CD8-positive, alpha-beta memory T cell (primary cell): ENCODE measurements at places on chromosomes 5 and 9.

DNA sequence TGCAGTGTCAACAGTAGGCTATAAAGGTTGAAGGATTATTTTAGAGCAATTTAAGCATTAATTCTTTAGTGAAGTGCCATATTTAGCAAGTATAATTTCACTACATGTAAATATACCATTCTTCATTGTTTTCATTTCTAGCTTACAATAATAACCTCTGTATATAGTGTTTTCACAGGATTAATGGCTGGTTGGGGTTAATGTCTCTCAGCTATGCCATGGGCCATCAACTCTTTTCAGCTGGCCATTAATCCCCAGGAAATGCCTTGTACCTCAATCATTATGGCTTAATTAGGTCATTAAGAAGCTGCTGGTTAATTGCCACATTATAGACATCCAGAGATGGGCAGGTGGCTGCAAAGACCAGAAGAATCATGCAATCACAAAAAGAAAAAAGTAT, 715.1 kb downstream of the MAT2B start:
- no peak overlapping the region for H3K27ac ChIP-seq
- no peaks in the 10 kb centered on the region for H3K27me3 ChIP-seq
- H3K4me1 ChIP-seq, result no peaks in the 10 kb centered on the region
- H3K4me3 ChIP-seq, result no peak overlapping the region
- DNase-seq, result no peak

DNA sequence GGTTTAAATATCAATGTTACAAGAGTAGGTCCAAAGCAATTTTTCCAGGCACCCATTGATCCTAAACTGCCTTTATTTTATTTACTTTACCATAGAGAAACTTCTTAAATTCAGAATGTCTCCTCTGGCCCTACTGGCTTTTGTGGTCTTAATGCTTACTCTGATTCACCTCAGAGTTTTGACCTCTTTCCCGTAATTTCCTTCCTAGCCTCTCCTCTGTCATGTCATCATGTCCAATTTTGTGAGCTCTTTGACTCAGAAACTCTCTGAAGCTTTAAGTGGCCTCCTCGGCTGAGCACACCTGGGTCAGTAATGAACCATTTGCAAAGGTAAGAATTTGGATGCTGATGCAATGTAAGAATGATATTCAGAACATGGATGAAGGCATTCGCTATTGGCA, 303.8 kb upstream of the CDH18 start:
- no peak overlapping the region for H3K4me3 ChIP-seq
- H3K36me3 ChIP-seq, result no peaks in the 10 kb centered on the region
- no peak for DNase-seq
- H3K27me3 ChIP-seq, result no peaks in the 10 kb centered on the region
- H3K4me1 ChIP-seq, result no peaks in the 10 kb centered on the region
- H3K27ac ChIP-seq, result no peak overlapping the region

DNA sequence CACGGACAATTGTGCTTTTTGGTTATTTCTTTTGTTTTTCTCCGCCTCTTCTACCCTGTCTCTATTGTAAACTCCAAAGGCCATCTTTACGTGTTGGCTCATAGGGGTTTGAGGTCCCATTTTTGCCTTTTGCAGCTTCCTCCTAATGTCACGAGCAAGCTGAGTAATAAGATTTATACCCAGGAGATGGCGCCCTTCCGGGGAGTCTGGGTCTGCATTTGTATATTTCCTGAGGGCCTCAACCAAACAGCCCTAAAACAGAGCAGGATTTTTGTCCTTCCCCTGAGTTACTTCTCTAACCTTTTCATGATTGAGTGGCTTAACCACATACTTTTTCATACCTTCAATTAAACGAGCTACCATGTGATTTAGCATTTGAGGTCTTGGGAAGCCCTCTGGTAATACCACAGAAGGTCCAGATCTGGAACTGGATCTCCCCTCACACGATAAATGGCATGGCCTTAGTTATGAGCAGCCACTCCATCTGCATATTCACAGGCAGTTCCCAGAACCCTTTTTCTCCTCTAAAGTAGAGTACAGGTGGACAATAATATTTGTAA, 11.2 kb upstream of the CFAP95 start:
- H3K4me1 ChIP-seq, result no peaks in the 10 kb centered on the region
- no peaks in the 10 kb centered on the region for H3K27me3 ChIP-seq

DNA sequence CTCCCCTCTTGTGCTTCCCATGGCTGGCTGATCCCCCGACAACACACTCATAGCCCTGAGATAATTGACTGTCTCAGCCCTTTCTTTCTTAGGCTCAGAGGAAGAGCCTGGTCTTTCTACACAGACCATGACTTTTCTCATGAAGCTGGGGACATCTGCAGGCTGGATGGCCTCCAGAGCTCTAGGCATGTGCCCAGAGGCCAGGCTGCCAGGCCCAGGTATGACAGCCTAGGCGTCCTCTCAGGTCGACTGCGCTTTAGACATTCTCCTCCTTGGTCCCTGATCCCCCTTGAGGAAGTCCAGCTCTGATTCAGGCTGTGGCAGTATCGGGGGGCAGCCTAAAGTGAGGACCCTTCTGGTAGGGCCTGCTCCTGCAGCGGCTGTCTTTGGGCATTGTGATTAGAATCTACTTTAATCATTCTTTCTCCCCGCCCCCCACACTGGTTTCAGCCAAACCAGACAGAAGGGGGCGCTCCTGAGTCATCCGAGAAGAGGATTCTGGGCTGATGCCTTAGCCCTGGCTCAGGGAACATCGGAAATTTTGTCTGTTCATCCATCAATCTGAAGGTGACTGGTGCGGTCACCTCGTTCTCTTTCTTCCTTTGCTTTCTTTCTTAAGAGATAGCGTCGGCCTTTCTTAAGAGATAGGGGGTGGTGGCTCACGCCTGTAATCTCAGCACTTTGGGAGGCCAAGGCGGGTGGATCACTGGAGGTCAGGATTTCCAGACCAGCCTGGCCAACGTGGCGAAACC, 66.5 kb upstream of the HSPA9 start:
- peak; percentile 72 for DNase-seq
- no peaks in the 10 kb centered on the region for H3K4me1 ChIP-seq
- H3K36me3 ChIP-seq, result no peaks in the 10 kb centered on the region
- peaks cover 64% of the 10 kb centered on the region for H3K27me3 ChIP-seq
- H3K27ac ChIP-seq, result no peak overlapping the region

- no peaks in the 10 kb centered on the region for H3K4me1 ChIP-seq
- no peaks in the 10 kb centered on the region for H3K27me3 ChIP-seq
- DNase-seq, result no peak
Observed at GRCh38 chr5:145811834-145812625, 23.1 kb downstream of the PRELID2 start.

DNA sequence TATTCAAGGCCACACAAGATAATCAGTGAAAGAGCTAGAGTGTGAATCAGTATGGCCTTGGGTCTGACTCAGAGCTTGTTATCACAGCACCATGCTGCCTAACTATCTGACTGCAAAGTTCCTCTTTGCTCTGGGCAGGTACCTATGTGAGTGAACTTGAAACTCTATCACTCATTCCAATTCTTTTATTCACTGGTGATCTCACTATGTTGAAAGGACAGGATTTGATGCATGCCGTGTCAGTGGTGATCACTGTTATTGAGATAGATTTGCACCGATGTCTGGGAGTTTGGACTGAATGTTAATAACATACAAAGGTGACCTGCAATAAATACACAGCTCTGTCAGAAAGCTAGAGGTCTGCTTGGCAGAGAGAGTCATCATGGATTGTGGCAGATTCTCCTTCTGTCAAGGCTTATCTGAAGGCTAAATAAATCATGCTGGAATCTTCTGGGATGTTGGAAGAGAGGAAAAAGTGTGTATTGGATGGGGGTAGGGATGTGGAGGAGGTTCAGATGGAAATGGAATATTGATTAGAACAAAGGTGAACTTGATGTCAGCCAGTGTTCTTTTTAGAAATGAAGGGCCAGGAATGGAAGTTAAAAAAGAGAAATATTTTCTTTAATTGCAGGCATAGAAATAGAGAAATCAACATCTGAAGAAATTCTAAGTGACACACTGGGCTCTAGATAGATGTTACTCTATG, 91.8 kb upstream of the TNC start:
- H3K27ac ChIP-seq, result no peak overlapping the region
- no peaks in the 10 kb centered on the region for H3K4me1 ChIP-seq
- no peak for DNase-seq
- no peak overlapping the region for H3K4me3 ChIP-seq
- no peaks in the 10 kb centered on the region for H3K36me3 ChIP-seq

DNA sequence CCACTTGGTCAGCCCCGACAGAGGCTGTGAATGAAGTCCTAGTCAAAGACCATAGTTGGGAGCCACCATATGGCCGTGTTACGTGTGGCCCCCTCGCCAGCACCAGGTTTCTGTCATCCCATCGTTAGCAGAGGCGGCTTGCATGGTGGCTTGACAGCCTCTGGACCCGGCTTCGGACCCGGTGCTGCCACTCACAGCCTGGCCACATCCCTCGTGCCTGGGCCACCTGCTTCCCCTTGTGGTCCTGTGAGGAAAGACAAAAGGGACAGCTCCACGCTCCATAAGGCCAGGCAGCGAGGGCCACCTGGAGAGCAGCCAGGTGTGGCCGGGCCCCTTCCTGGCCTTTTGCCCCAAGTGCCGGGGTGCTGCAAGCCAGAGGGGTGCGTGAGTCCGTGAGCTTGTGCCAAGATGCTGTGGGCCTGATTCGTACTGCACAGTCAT, 6.2 kb downstream of the NKD2 start:
- H3K36me3 ChIP-seq, result no peaks in the 10 kb centered on the region
- no peak for DNase-seq
- H3K27me3 ChIP-seq, result peaks cover 15% of the 10 kb centered on the region
- no peak overlapping the region for H3K4me3 ChIP-seq
- peaks cover 3% of the 10 kb centered on the region for H3K4me1 ChIP-seq
- no peak overlapping the region for H3K27ac ChIP-seq

- H3K4me1 ChIP-seq, result peaks cover 11% of the 10 kb centered on the region
- H3K27ac ChIP-seq, result peak overlapping the region; percentile 76
- H3K4me3 ChIP-seq, result peak overlapping the region; percentile 67
Observed at GRCh38 chr5:118988866-118989180, 476 bp upstream of the DTWD2 start.

DNA sequence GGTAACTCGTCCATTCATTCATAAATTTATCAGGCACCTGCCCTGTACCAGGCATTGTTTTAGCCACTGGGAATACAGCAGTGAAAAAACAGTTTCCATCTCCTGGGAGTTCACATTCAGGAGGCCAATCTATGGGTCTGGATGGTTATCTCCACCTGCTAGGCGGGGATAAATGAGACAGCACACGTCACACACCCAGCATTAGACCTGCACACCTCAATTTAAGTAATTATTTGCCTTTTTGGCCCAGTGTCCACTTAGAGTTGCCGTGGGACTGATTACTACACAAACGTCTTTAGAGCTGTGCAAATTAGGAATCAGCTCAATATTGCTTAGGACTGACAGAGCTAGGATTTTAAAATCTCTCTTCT, 46.1 kb downstream of the STK10 start:
- no peak overlapping the region for H3K27ac ChIP-seq
- H3K36me3 ChIP-seq, result peaks cover 13% of the 10 kb centered on the region
- peaks cover 71% of the 10 kb centered on the region for H3K4me1 ChIP-seq
- H3K27me3 ChIP-seq, result no peaks in the 10 kb centered on the region
- no peak for DNase-seq

DNA sequence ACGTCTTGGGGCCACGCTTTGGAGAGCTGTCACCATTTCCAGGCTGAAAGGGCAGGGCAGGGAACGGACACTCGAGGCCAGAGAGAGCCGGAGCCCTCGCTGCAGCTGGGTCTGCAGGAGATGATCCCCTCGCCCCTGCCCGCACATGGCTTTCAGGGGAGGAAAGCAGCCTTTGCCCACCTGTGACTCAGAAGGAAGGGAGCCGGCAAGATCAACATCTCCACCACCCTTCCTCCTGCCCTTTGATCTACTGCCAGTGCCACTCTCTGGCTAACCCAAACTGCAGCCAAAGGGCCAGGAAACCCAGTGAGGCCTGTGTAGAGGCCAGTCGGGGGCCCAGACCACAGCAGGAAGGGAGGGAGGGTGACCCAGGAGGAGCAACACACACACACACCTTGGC, 137.1 kb upstream of the ERCC6L2 start:
- no peaks in the 10 kb centered on the region for H3K36me3 ChIP-seq
- peaks cover 4% of the 10 kb centered on the region for H3K4me1 ChIP-seq
- no peak for DNase-seq
- H3K27me3 ChIP-seq, result no peaks in the 10 kb centered on the region
- H3K27ac ChIP-seq, result no peak overlapping the region

DNA sequence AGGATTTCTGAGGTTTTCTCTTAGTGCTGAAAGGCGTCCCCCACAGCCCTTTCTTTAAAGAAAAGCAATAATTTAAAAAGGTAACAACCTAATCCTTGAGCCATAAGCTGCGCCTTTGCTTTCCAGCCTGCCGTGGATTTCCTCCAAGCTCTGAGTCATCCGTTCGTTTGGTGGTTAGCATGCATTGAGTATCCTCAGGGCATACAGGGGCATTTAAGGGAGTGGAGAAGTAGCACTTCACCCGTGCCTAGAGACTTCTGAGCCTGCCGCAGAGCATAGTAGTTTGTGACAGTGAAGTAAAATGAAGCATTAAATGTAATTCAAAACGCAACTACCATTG, 892 bp upstream of the TNC start:
- no peak for DNase-seq
- no peak overlapping the region for H3K4me3 ChIP-seq
- no peak overlapping the region for H3K27ac ChIP-seq
- no peaks in the 10 kb centered on the region for H3K36me3 ChIP-seq

DNA sequence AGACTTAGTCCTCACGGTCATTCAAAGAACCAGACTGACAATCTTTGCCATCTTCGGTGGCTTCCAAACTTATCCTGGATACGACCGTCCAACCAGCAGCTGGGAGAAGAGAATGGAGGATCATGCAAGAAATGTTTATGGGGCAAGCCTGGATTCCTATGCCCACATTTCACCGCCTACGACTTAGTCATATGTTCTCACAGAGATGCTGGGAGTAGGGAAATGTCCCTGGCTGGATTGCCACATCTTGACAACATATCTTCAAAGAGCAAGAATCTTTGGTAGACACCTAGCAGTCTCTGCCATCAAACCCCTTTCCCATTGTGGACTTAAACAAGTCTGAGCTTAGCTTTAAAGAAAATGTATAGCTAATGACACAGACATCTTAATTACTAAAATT, 5.0 kb downstream of the MED7 start:
- H3K4me3 ChIP-seq, result no peak overlapping the region
- peaks cover 13% of the 10 kb centered on the region for H3K4me1 ChIP-seq
- no peak for DNase-seq
- H3K27me3 ChIP-seq, result no peaks in the 10 kb centered on the region
- peaks cover 15% of the 10 kb centered on the region for H3K36me3 ChIP-seq

GRCh38 chr9:134485653-134486052, 155.9 kb upstream of the COL5A1 start:
- H3K4me1 ChIP-seq, result no peaks in the 10 kb centered on the region
- H3K4me3 ChIP-seq, result no peak overlapping the region
- no peaks in the 10 kb centered on the region for H3K36me3 ChIP-seq
- no peaks in the 10 kb centered on the region for H3K27me3 ChIP-seq

GRCh38 chr9:114372921-114373448, 14.8 kb downstream of the AKNA start:
- peaks cover 56% of the 10 kb centered on the region for H3K36me3 ChIP-seq
- DNase-seq, result peak; percentile 83
- peak overlapping the region; percentile 23 for H3K4me3 ChIP-seq
- H3K27ac ChIP-seq, result peak overlapping the region; percentile 81

GRCh38 chr5:169944115-169944514, 36.2 kb downstream of the INSYN2B start:
- DNase-seq, result peak; percentile 2
- H3K4me3 ChIP-seq, result no peak overlapping the region
- H3K27ac ChIP-seq, result no peak overlapping the region
- H3K36me3 ChIP-seq, result no peaks in the 10 kb centered on the region
